ENCODE measurements at places on chromosomes 1 and 21. TPM values are rescaled to one million over a fixed set of nuclear protein-coding genes. Genes with fewer than 3 reads are reported as not detected.

Gene PALMD
- 0.21 TPM for total RNA-seq

Gene TBX15
- not detected for total RNA-seq

Gene CFHR4
- total RNA-seq: not detected

Gene PSRC1
- total RNA-seq: 39.4 TPM

Gene TMEM125
- total RNA-seq: not detected

Gene NR1I3
- not detected for total RNA-seq

Gene ASCL5
- not detected for total RNA-seq

Gene DNTTIP2
- total RNA-seq: 35.6 TPM

Gene SYPL2
- total RNA-seq: 0.54 TPM

Gene PRCC
- 36.2 TPM for total RNA-seq

Gene KMO
- total RNA-seq: 2.6 TPM

Gene IFNLR1
- total RNA-seq: 0.21 TPM

Gene SLC44A5
- total RNA-seq: 1.6 TPM

Gene C8A
- not detected for total RNA-seq

Gene CLDN17
- total RNA-seq: not detected

Gene OLIG2
- total RNA-seq: 1.7 TPM

Gene HAO2
- total RNA-seq: not detected

Gene AVPR1B
- not detected for total RNA-seq
